ENCODE measurements at places on chromosomes 6 and 20.

- peak; percentile 6 for DNase-seq
Measured at GRCh38 chr20:50930139-50930975, 880 bp downstream of the ADNP start.

- no peak for DNase-seq
Measured at GRCh38 chr6:133067960-133068359, 173.2 kb upstream of the EYA4 start.

GRCh38 chr6:52887910-52888524 is 21.5 kb downstream of the GSTA3 start:
- no peak for DNase-seq

- DNase-seq = no peak
Measured at GRCh38 chr6:16505711-16506357, 255.4 kb downstream of the ATXN1 start.

DNA sequence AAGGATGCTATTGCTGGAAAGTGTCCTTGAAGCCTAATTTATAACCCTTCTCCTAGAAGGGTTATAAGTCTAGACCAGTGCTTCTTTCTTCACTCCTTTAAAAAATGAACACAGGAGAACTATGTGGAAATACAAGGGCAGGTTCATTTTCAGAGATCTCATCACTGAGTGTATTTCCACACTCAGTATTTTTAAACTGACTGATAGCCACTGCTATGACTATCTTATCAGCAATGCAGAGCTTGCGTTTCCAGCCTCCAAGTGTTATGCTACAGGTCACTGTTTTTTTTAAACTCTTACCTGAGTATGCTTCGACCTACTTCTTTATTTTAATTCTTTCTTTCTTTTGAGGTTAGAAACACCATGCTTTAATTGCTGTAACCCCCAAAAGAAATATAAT is 319.1 kb downstream of the ARHGAP18 start:
- no peak for DNase-seq
